Central memory CD8-positive, alpha-beta T cell (primary cell): ENCODE measurements at places on chromosomes 11 and 22.

- no peak for DNase-seq
Measured at GRCh38 chr22:29310863-29311339, 4.5 kb downstream of the GAS2L1 start.

DNA sequence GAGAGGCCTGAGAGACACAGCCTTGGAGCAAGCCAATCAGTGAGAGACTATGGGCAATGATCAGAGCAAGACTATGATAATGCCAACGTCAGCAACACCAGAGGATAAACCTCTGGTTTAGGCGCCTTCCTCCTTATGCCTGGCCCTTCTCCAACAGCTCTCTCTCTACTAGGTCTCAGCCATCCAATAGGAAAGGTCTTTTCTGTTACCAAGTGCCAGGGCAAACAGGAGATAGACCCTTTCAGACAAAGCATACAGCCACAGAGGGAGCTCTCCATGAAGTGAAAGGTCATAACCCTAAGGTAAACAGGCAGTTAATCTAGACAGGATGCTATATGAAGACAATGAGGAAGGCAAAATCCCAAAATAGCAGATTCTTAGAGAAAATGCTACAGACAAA, 9.5 kb downstream of the STK33 start:
- no peak for DNase-seq

- DNase-seq, result no peak
Measured at GRCh38 chr11:115208808-115209259, 295.4 kb downstream of the CADM1 start.

- DNase-seq, result no peak
Measured at GRCh38 chr11:112318184-112318591, 57.5 kb upstream of the PLET1 start.

DNA sequence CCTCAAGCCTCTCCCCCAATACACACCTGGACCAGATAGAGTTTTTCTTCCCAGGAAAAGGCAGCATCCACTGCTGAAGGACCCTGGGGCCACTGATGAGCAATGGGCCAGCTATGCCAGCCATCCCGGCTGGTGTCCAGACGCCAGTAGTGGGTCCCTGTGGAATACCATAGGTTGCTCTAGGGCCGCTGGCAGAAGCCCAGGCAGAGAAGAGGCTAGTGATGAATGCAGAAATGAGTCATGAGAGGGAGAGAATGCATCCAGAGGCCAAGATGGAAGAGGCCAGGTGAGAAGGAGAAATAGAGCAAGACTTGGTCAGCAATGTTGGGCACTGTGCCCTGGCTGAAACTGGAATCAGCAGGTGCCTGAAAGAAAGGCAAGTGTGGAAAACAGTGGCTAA, 8.9 kb downstream of the HPX start:
- DNase-seq, result no peak

DNA sequence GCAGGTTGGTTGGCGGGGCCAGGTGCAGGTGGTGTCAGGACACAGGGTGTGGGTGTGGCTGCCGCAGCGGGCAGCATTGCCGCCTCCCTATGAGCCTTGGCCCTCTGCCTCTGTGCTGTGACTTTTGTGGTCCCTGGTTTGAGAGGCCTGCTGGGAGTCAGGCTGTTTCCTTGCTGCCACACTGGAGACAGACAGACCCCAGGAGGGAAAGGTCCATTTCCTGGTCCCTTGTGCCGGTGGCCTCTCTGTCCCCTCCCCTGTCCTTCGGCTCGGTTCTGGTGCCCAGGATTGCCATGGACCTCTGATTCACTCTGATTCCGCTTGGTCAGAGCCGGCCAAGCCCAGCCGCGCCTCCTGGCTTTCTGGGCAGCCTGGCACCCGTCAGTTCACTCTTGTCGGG, 196.9 kb downstream of the TBC1D22A start:
- DNase-seq, result no peak

- no peak for DNase-seq
Measured at GRCh38 chr11:40328890-40329614, 1130.4 kb downstream of the LRRC4C start.

GRCh38 chr11:133249530-133249929, 282.8 kb downstream of the OPCML start:
- no peak for DNase-seq

DNA sequence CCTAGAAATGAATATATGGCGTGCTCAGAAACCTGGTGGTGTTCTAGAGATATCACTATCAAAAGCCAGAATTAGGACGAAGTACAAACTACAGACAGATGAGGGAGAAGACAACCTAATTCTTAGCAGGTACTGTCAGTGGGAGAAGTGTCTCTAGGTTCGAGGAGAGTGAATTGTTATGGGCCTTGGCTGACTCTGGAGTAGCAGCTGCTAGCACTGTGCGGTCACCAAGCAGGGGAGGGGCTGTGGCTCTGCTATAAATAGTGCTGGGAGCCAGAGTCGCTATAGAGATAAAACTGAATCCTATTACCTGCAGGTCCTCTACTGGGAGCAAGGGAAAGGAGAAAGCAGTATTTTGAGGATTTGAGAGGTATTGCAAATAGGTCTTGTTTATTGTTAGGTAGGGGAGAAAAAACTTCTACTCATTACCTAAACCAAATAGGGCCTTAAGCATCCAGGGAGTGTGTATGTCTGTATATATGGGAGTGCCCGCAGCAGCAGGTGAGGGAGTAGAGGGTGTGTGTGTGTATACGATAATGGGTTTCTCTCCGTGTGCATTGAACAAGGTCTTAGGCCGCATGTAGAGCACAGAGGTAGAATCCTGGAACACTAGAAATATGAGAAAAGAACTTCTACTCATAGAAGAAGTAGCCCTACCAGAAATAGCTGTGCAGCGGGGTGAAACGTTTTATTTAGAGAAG, 2.2 kb downstream of the MADD start:
- no peak for DNase-seq

- no peak for DNase-seq
Measured at GRCh38 chr11:34203377-34203871, 98.0 kb downstream of the NAT10 start.

- DNase-seq, result no peak
Measured at GRCh38 chr22:22458896-22459588, 49.5 kb downstream of the ZNF280B start.
